ENCODE measurements at places on chromosomes 4 and X. TPM values are rescaled to one million over a fixed set of nuclear protein-coding genes. Genes with fewer than 3 reads are reported as not detected.

DNA sequence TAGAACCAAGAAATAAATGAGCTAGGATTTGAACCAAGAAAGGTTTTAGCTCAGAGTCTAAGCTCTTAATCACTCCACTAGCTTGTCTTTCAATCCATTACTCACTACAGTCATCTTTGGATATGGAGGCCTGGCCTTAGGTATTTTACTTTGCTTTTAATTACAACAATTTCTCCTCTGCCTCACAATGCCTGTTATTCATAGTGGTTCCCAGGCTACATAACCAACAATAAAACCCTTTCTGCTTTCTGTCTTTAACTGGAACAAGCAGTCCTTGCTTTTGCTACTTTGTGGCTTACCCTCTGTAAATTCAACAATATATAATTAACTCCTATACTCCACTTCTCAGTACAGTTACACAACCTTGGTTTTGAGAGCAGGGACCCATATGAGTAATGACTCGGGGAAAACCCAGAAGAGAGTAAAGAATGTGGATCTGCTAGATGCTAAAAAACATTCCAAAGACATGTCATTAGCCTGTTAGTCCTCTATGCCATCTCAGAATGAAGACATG is 94.7 kb upstream of the NAP1L5 start:
- DNase-seq = peak; percentile 9

DNA sequence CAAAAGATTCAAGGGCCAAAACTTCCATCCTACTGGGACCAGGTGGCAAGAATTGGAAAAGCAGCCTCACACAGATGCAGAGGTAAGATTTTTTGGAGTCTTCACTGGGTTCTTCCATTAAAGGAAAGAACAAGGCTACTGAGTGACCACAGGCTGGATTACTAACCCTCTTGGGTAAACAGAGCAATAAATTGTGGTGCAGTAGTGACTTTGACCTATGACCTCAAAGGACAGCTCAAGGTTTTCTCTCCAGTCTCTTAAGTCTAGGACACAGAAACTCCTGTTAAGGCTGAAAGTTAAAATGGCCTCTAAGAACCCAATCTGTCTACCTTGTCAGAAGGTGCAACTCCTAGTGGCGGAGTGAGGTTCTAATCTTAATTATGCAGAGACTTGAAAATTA is 464.9 kb downstream of the SMARCA1 start:
- DNase-seq = no peak

- peak; percentile 39 for DNase-seq
Observed at GRCh38 chr4:183249854-183250253, 70.2 kb downstream of the CLDN22 start.

GRCh38 chr4:52966172-52966571 is 104.1 kb downstream of the RASL11B start:
- no peak for DNase-seq

GRCh38 chr4:187085339-187085738 is 361.7 kb upstream of the FAT1 start:
- no peak for DNase-seq

- DNase-seq = no peak
Observed at GRCh38 chrX:133666256-133666655, 251.0 kb upstream of the GPC4 start.

DNA sequence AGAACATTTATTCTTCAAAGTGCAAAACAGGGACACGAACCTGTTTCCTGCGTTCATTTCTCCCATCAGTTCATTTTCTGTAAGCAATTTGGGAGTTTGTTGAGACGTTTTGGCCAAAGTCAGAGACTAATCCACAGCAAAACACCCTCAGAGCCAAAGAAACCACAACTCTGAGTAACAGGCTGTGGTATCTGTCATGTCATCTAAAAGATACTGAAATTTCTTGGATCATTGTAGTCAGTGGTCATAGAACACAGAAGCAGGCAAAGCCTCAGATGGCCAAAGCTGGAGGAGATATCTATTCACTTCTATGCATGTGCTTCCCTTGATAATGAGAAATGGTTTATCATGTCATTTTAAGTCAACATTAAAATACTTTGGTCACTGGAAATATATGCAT is 485.6 kb upstream of the GALNT7 start:
- no peak for DNase-seq

DNA sequence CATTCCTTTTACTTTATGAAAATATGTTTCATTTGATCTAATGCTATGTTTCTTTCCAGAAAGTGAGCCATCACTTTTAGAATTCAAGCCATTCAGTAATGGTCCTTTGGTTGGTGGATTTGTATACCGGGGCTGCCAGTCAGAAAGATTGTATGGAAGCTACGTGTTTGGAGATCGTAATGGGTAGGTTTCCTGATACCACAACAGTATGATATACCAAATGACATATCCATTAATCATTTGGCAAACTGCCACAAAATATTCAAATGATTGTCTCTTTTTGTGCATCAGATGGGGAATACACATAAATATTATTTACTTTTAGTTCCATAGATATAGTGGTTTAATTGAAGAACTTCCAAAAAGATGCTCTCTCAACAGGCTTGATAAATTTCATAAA is 68.2 kb downstream of the HHIP start:
- no peak for DNase-seq

- DNase-seq = no peak
Observed at GRCh38 chr4:113687067-113687718, 74.3 kb downstream of the CAMK2D start.

- no peak for DNase-seq
Observed at GRCh38 chr4:17786567-17786966, 5.1 kb upstream of the FAM184B start.

GRCh38 chrX:19245711-19246269 is 97.9 kb upstream of the PDHA1 start:
- no peak for DNase-seq

DNA sequence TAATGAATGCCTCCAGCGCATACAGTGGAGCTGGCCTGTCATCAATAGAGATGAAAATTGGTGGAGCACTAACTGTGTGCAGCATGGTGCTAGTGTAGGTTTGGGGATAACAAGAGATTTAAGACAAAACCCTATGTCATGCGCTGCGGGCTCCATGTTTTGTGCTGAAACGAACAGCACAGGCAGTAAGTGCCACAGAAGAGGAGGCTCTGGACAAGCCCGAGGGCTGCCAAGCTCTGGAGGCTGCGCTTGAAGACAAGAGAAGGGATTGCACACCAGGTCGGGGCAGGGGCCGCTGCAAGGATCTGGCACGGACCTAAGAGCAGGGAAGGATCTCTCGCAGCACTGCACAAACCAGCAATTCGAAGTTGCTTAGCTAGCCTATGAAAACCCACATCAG is 35.5 kb downstream of the TENM3 start:
- DNase-seq = no peak

GRCh38 chr4:187236209-187236890 is 512.7 kb upstream of the FAT1 start:
- DNase-seq = no peak

DNA sequence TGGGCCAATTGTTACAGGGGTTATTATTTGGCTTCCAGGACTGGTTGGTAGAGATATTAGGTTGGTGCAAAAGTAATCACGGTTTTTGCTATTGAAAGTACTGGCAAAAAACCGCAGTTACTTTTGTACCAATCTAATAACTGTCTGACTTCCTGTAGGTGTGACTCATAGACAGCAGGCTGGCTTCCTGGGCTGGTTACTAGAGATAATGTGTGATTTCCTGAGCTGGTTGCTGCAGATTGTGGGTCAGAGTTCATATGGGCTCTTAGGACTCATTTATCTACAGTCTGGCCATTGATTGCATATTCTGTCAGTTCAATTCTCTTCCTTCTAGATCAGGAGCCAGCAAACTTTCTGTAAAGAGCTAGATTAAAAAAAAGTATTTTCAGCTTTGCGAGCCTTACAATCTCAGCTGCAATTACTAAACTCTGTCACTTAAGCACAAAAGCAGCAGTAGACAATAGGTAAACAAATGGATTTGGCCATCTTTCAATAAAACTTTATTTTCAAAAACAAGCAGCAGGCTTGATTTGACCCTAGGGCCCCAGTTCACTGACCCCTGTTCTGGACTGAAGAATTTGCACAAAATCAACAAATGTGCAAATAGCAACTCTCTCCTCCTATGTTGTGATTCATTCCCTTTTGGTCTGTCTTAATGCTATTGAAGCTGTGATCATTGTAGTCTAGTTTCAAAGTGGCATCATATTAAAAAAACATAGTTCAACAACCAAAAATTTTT is 50.8 kb upstream of the BOD1L1 start:
- no peak for DNase-seq

- no peak for DNase-seq
Observed at GRCh38 chrX:134868771-134869495, 121.9 kb upstream of the SMIM10 start.

DNA sequence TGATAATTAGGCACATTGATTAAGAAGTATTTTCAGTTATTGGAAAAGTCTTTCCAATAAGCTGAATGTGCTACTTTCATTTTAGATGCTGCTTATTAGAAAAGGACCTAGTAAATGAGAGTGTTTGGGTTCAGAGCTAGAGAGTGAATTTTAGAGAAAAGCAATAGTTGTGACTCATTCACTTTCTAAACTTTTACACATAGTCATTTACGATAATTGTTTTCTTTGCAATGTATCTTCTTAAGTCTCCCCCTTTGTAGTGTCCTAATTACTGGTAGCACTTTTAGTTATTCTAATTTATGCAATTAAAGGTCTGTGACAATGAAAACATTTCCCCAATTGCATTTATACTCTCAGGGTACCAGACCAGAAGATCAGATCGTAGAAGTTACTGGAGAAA is 1.3 kb downstream of the IL21 start:
- no peak for DNase-seq

DNA sequence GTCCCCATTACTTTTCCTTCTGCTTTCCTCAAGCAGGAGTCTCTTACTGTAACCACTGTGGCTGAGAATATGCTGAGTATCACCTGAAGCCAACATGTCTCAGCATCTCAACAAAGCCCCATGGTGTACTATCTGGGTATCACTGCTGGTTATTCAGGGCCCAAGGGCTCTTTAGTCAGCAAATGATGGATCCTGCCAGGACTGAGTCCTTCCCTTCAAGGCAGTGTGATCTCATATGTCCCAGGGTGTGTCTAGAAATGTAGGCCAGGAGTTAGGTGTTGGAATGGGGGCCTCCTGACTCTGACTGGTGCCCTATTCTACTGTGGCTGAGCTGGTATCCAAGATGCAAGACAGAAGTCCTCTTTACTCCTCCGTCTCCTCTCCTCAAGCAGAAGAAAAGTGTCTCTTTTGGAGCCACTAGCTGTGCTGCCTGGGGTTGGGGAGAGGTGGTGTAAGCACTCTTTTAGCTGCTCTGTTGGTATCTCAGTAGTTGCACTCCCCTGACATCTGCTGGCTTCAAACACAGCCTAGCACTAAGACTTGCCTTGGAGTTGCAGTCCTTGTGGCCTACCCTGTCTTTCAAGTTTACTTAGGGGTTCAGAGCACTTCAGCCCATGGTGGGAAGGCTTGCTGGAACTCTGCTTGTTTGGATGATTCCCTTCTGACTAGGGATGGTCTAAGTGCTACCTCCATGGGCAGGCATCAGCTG is 28.6 kb downstream of the OCIAD2 start:
- no peak for DNase-seq

DNA sequence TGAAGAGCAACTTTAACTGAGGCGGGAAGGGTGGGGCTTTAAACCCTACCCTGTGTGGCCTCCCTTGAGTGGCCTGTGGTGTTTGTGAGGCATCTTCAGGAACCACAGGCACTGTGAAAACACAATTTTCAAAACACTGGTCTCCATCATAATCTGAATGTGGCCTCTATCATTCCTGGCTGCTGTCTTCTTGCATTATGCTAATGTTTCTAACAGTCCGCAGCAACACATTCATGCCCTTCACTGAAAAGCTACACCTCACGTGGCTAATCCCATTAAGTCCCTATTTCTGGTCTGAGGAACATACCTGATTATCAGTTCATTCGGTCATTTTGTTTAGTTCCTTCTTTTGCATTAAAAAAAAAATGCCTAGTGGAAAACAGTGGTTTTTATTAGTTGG is 94.6 kb downstream of the F11 start:
- DNase-seq = no peak

- DNase-seq = no peak
Observed at GRCh38 chr4:15344041-15344440, 83.8 kb upstream of the C1QTNF7 start.

DNA sequence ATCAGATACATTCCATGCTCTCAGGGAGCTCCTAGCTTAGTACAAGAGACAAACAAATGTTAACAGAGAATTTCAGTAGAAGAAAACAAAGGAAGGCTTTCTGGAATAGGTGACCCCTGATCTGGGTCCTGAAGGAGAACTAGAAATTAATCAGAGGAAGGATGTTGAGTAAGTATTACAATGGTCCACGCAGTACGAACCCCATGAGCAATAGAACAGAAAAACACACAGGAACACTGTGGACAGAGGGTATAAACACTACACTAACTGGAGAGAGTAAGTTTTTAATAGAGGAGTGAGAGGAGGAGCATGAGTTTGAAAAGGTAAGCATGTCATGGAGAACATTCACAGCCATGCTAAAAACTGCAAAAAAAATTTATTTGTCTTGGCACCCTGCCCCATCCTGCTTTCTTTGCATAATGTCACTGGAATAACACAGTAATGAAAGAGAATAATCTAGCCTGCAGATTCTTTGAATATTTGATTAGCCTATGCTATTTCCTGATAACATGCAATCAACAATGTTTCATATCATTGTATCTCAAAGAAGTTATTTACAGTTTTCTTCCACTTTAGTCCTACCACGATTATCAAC is 140.3 kb upstream of the ZXDB start:
- DNase-seq = no peak

- no peak for DNase-seq
Observed at GRCh38 chr4:107213410-107213809, 177.3 kb upstream of the DKK2 start.

GRCh38 chr4:79201971-79202370 is 123.9 kb downstream of the NAA11 start:
- no peak for DNase-seq

The FDCSP gene
- polyA plus RNA-seq = not detected

The CNGA1 gene
- not detected for polyA plus RNA-seq

The FRMD7 gene
- not detected for polyA plus RNA-seq

The CENPI gene
- 19.5 TPM for polyA plus RNA-seq

The COL4A5 gene
- 17.5 TPM for polyA plus RNA-seq

The PHOX2B gene
- polyA plus RNA-seq = not detected

The CTAG1A gene
- polyA plus RNA-seq = not detected

The MYOZ2 gene
- not detected for polyA plus RNA-seq

The ARMCX1 gene
- 0.48 TPM for polyA plus RNA-seq

The TMPRSS11A gene
- polyA plus RNA-seq = not detected

The RNF128 gene
- polyA plus RNA-seq = 0.11 TPM

The LAGE3 gene
- 47.5 TPM for polyA plus RNA-seq

The CLIC2 gene
- polyA plus RNA-seq = 0.32 TPM

The HERC6 gene
- polyA plus RNA-seq = 2.8 TPM

All from A549 (cell line).